Upper lobe of right lung (tissue), 1 donor: ENCODE measurements at places on chromosomes 13 and 19. TPM values are rescaled to one million over a fixed set of nuclear protein-coding genes. Genes with fewer than 3 reads are reported as not detected.

PSG7 gene
- total RNA-seq: not detected

TMEM205 gene
- 74.6 TPM for total RNA-seq

GRCh38 chr19:30373593-30373992, 1.4 kb downstream of the ZNF536 start:
- DNase-seq: no peak

DNA sequence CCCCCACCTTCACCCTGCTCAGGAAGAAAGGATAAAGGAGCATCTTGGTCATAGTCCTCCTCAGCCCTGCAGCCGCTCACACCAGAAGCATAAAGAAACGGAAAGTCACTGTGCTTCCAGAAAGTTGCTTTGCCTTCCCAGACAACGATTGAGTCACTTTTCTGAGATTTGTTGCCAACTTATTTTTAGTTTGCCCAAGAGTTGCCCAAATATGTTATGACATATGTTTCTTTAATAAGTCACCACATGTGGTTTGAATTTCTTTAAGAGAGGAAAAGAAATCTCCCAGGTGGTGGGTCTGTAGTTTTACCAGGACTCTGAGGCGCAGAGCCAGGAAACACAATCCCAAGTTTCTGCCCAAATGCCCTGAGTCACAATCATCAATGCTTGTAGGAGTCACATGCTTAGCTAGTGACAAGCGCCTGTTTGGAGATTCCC, 63.4 kb upstream of the LRCH1 start:
- DNase-seq: no peak

- no peak for DNase-seq
Measured at GRCh38 chr13:93450761-93451160, 224.2 kb downstream of the GPC6 start.

- no peak for DNase-seq
Measured at GRCh38 chr13:46606970-46607369, 54.0 kb downstream of the LRCH1 start.

GRCh38 chr13:31749929-31750328, 10.6 kb downstream of the RXFP2 start:
- no peak for DNase-seq

DNA sequence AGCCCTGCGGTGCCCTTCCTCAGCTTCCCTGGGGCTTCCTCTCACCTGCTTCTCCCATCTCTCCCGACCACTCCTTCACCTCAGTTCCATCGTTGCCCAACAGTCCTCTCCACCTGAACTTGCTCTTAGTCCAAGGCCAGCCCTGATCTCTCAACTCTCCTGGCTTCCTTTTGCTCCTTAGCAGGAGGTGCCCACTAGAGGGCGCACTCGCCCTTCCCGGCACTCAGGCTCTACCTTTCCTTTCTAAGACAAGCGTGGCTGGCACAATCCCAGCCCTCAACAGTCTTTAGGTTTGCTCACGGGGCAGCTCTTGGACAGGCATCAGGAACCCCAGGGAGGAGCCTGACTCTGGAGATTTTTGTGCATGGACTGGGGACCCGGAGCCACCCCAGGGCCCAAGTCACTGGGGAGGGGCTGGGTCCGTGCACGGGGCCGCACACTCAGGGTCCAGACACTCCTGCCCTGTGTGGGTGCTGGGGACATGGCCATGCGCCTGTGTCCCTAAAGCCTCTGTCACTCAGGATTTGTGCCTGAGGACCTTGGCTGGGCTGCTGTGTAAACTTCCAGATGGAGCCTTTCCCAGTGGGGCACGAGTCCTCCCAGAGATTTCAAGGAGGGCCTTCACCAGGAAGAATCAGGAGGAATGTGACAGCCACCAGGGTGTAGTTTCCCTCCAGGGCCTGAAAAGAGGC, 12.1 kb upstream of the CEACAM8 start:
- DNase-seq: peak; percentile 90

GRCh38 chr13:52118095-52118494, 10.8 kb downstream of the NEK5 start:
- DNase-seq: no peak

- DNase-seq: no peak
Measured at GRCh38 chr13:109807345-109807744, 21.0 kb upstream of the IRS2 start.

GRCh38 chr19:18507727-18508440, 14.0 kb downstream of the ELL start:
- no peak for DNase-seq

- DNase-seq: no peak
Measured at GRCh38 chr19:54731191-54731590, 6.9 kb downstream of the KIR3DL3 start.

DNA sequence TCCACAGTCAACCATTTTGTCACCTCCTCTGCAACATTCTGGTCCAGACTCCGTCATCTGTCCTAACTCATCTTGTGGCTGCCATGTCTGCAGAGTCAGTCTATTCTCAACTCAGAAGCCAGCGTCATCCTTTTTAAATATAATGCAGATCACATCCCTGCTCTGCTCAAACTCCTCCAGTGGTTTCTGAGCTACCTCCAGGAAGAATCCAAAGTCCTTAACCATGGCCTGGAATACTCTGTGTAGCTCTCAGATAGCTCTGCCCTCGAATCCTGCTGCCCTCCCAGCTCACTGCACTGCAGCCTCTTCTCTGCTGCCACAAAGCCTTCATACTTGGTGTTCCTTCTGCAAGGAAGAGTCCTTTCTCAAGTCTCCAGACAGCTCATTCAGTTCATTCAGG, 190.8 kb downstream of the FOXO1 start:
- DNase-seq: no peak
